ENCODE measurements at places on chromosomes 4 and X.

DNA sequence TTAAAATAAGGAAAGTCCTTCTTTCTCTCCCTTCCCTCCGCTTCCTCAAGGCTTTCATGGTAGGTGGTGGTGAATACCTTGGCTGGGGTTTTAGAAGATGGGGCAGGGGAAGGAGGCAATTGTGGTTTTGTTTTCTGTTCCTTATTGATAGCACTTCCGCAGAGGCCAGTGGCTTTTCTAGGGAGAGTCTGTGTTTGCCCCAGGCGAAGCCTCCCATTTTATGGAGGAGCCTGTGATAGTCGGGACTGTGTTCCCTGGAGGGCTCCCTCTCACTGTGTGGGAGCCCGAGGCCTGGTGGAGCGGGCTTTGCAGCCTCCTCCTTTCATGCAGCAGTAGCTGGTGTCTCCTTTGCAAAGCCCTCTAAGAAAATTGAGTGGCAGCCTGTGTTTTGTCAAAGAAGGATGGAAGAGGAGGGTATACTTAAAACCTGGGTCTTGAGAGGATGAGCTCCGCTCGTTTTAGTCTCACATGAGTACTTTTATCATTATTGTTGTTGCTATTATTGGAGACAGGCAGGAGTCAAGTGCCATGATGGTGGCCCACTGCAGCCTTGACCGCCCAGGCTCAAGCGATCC is 29.8 kb upstream of the STOX2 start:
- H3K27ac ChIP-seq = no peak overlapping the region
- H3K4me1 ChIP-seq = no peaks in the 10 kb centered on the region
- H3K27me3 ChIP-seq = no peaks in the 10 kb centered on the region
- H3K4me3 ChIP-seq = no peak overlapping the region

GRCh38 chr4:76235407-76235806 is 16.1 kb upstream of the FAM47E start:
- no peaks in the 10 kb centered on the region for H3K27me3 ChIP-seq
- no peak for DNase-seq
- H3K36me3 ChIP-seq = no peaks in the 10 kb centered on the region

DNA sequence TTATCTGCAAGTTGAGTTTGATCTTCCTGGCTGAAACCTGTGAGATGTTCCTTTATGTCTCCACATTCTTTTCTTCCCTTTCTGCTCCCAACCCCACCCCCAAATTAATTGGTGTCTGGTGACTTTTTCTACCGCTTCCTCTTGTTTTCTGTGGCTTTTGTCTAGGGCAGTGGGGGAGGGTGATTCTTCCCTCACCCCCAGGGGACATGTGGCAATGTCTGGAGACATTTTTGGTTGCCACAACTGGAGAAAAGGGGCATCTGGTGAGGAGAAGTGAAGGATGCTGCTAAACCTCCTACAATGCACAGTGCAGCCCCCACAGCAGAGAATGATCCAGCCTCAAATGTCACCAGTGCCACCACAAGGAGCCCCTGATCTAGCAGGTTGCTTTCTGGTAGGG is 152.9 kb downstream of the NHS start:
- no peak overlapping the region for H3K4me3 ChIP-seq
- DNase-seq = no peak
- no peaks in the 10 kb centered on the region for H3K36me3 ChIP-seq
- H3K27me3 ChIP-seq = no peaks in the 10 kb centered on the region

GRCh38 chr4:123043793-123044425 is 121.5 kb upstream of the NUDT6 start:
- H3K27me3 ChIP-seq = no peaks in the 10 kb centered on the region
- no peak for DNase-seq
- H3K27ac ChIP-seq = no peak overlapping the region
- no peaks in the 10 kb centered on the region for H3K4me1 ChIP-seq

- DNase-seq = no peak
- H3K4me1 ChIP-seq = no peaks in the 10 kb centered on the region
- H3K27me3 ChIP-seq = no peaks in the 10 kb centered on the region
- H3K4me3 ChIP-seq = no peak overlapping the region
Observed at GRCh38 chr4:8336412-8337075, 67.0 kb downstream of the HTRA3 start.

GRCh38 chr4:100929758-100930157 is 411.9 kb upstream of the EMCN start:
- H3K4me3 ChIP-seq = no peak overlapping the region
- H3K36me3 ChIP-seq = no peaks in the 10 kb centered on the region
- 0 out of 2 replicates have a peak, but pooled peaks cover 3% of the 10 kb centered on the region for H3K4me1 ChIP-seq
- no peak overlapping the region for H3K27ac ChIP-seq

DNA sequence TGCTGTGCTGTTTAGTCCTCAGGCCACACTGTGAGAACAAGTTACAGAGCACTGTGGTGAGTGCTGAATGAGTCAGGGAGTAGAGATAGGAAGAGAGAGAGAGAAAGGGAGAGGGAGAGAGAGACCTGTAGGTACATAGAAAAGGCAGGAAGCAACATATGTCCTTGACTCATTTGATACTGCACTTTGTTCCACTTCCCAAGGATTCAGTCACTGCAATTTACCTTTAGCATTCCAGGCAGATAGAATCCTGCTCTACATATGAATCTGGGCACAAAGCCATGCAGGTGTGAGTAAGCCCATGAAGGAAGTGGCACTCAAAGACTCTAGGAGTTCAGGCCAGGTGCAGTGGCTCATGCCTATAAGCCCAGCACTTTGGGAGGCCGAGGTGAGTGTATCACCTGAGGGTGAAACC is 1.0 kb upstream of the DAPP1 start:
- no peak overlapping the region for H3K4me3 ChIP-seq
- no peaks in the 10 kb centered on the region for H3K27me3 ChIP-seq
- peaks cover 11% of the 10 kb centered on the region for H3K4me1 ChIP-seq
- no peaks in the 10 kb centered on the region for H3K36me3 ChIP-seq

GRCh38 chr4:165757451-165757850 is 115.6 kb upstream of the TLL1 start:
- no peaks in the 10 kb centered on the region for H3K27me3 ChIP-seq
- DNase-seq = no peak
- no peaks in the 10 kb centered on the region for H3K4me1 ChIP-seq
- H3K27ac ChIP-seq = no peak overlapping the region

DNA sequence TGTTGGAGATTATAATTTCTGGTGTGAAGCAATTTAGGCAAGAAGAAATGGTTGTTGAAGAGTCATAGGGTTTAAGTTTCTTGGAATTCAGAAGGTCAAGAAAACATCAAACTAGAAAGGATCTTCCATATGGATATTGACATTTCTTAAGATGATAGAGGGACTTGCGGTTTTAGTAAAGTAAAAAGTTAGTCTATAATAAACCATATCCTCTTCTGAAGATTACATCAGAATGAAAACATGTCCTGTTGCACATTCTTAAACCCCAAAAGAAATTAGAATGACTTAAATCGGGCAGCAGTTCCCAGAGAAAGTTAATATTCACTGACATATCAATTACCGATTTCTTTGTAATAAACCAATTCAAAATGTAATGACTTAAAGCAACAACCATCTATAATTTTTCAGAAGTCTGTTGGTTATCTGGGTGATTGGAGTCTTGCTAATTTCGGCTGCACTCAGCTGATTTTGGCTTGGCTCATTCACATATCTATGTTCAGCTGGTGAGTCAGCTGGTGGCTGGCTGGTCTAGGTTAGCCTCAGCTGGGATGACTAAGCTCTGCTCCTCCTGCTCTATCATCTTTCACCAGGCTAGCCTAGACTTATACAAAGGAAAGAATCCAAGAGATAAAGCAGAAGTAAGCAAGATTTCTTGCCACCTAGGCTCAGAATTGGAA is 24.4 kb upstream of the DYNLT3 start:
- H3K27ac ChIP-seq = no peak overlapping the region
- DNase-seq = no peak
- H3K27me3 ChIP-seq = no peaks in the 10 kb centered on the region
- H3K4me3 ChIP-seq = no peak overlapping the region
- H3K4me1 ChIP-seq = no peaks in the 10 kb centered on the region

- DNase-seq = no peak
- H3K36me3 ChIP-seq = no peaks in the 10 kb centered on the region
- H3K27me3 ChIP-seq = no peaks in the 10 kb centered on the region
- H3K4me3 ChIP-seq = no peak overlapping the region
- H3K27ac ChIP-seq = no peak overlapping the region
Observed at GRCh38 chr4:130044788-130045531, 949.0 kb downstream of the C4orf33 start.

- H3K27ac ChIP-seq = no peak overlapping the region
- no peaks in the 10 kb centered on the region for H3K36me3 ChIP-seq
- no peaks in the 10 kb centered on the region for H3K27me3 ChIP-seq
- no peaks in the 10 kb centered on the region for H3K4me1 ChIP-seq
- H3K4me3 ChIP-seq = no peak overlapping the region
Observed at GRCh38 chr4:56870946-56871345, 36.8 kb upstream of the REST start.

- no peak for DNase-seq
- no peaks in the 10 kb centered on the region for H3K27me3 ChIP-seq
- H3K27ac ChIP-seq = no peak overlapping the region
- no peaks in the 10 kb centered on the region for H3K36me3 ChIP-seq
- no peaks in the 10 kb centered on the region for H3K4me1 ChIP-seq
- H3K4me3 ChIP-seq = no peak overlapping the region
Observed at GRCh38 chr4:52260514-52261210, 209.6 kb downstream of the SPATA18 start.

DNA sequence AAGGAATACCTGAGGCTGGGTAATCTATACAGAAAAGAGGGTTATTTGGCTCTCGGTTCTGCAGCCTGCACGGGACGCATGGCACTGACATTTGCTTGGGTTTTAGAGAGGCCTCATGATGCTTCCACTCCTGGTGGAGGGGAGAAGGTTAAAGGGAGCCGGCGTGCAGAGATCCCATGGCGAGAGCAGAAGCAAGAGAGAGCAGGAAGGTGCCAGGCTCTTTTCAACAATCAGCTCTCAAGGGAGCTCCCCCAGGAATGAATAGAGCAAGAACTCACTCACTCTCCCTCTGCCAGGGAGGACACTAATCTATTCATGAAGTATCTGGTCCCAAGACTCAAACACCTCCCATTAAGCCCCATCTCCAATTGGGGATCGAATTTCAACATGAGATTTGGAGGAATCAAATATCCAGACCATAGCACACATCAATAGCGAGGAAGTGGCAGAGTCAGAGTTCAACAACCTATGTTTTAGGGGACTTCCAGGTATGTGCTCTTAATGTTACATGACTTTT is 109.8 kb downstream of the SORBS2 start:
- no peaks in the 10 kb centered on the region for H3K36me3 ChIP-seq
- no peak overlapping the region for H3K4me3 ChIP-seq

GRCh38 chrX:107600366-107600765 is 27.9 kb upstream of the PRPS1 start:
- no peak for DNase-seq
- H3K4me3 ChIP-seq = no peak overlapping the region
- no peaks in the 10 kb centered on the region for H3K4me1 ChIP-seq
- no peaks in the 10 kb centered on the region for H3K36me3 ChIP-seq
- no peak overlapping the region for H3K27ac ChIP-seq
- H3K27me3 ChIP-seq = no peaks in the 10 kb centered on the region

DNA sequence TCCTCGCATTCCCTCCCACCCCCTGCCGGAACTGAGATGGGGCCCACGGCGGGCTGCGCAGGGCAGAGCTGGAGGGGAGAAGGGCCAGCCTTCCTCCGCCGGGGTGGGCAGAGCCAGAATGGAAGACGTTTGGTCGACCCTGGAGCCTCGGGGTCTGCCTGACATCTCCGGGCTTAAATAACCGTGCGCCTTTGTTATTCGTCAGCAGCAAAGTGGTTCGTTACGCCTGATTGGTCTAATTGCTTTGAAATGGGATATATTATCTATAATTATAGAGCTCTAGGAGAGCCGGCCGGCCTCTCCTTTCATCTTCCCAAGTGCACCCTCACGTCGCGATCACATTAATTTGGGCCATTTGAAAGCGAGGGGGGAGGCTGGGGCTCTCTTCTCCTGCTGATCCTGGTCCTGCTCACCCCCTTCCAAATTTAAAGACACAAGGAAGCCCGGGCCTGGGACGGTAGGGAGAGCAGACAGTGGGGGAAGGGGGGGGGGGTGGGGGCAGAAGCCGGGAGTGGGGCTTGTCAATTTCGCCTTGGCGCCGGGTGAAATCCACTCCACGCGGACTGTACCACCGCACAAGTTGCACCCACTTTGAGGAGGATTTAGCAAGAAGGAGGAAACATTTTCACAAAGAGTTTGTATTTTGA is 4.7 kb upstream of the MSX1 start:
- H3K27ac ChIP-seq = no peak overlapping the region
- peaks cover 27% of the 10 kb centered on the region for H3K27me3 ChIP-seq
- DNase-seq = no peak
- H3K36me3 ChIP-seq = no peaks in the 10 kb centered on the region

- no peaks in the 10 kb centered on the region for H3K27me3 ChIP-seq
- H3K36me3 ChIP-seq = no peaks in the 10 kb centered on the region
- no peak overlapping the region for H3K4me3 ChIP-seq
Observed at GRCh38 chrX:88146577-88146976, 600.4 kb upstream of the CPXCR1 start.

DNA sequence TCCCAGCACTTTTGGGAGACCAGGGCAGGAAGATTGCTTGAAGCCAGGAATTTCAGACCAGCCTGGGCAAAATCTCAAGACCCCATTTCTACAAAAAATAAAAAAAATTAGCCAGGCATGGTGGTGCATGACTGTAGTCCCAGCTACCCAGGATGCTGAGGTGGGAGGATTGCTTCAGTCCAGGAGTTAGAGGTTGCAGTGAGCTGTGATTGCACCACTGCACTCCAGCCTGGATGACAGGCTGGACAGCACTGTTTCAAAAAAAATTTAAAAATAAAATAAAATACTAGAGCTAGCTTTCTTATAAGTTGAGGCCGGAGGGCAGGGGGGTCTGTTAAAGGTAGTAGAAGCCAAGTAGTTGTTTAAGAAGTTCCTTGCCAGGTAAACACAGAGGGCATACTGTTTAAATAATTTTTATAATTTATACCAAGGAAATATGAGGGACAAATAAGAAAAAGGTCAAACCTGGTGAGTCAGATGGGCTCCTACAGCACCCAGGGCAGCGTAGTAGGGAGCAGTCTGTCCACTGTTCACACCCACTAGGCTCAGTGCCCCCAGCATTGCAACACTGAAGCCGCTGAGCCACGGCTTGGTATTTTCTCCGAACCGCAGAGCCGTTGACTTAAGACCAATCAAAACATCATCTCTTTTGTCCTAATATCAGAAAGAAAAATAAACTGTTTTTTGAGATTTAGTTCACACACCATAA is 17.3 kb downstream of the COQ2 start:
- H3K4me1 ChIP-seq = peaks cover 22% of the 10 kb centered on the region
- no peaks in the 10 kb centered on the region for H3K27me3 ChIP-seq

GRCh38 chr4:183214912-183215488 is 105.1 kb downstream of the CLDN22 start:
- DNase-seq = no peak
- H3K4me1 ChIP-seq = no peaks in the 10 kb centered on the region
- H3K27me3 ChIP-seq = no peaks in the 10 kb centered on the region
- H3K4me3 ChIP-seq = no peak overlapping the region
- H3K27ac ChIP-seq = no peak overlapping the region

GRCh38 chr4:140097572-140097971 is 56.4 kb downstream of the MAML3 start:
- H3K4me1 ChIP-seq = no peaks in the 10 kb centered on the region
- DNase-seq = no peak
- peaks cover 9% of the 10 kb centered on the region for H3K27me3 ChIP-seq

DNA sequence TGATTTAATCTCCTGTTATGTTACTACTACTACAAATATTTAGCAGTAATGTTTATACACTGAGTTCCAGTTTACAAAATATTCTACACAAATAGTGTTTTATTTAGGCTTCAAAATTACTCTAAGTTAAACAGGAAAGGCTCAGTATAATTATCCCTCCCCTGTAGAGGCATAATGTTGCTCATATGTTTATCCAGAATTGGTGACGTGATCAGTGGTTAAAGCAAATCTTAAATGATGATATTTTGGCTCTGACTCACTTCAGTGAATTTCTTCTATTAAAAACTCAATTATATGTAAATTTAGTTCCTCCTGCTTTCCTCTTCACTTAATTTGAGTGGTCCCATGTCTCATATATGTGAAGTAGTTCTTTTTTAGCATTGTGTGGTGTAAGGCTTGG is 438.5 kb downstream of the ADGRL3 start:
- H3K4me1 ChIP-seq = no peaks in the 10 kb centered on the region
- no peak overlapping the region for H3K27ac ChIP-seq
- no peaks in the 10 kb centered on the region for H3K36me3 ChIP-seq
- no peak for DNase-seq
